ENCODE measurements at places on chromosomes 7 and 10.

GRCh38 chr10:114684084-114684821 lies 26.2 kb upstream of the ABLIM1 start:
- DNase-seq = no peak

DNA sequence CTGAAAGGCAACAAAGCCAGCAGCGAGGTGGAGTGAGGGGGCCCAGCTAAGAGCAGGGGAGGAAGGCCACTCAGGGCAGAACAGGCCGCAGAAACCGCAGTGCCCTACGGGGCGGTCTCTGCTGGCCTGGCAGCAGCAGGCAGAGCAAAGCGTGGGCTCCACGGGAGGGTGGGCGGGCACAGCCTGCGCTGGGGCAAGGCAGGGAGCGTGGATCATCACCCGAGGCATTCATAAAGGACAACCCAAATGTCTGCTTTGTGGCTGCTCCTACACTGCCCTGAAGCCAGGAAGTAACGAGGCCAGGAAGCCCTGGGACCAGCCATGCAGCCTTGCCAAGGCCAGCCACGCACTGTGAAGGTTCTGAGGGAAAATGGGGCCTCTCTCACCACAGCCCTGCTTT lies 127.5 kb downstream of the MAD1L1 start:
- no peak for DNase-seq

GRCh38 chr7:99623091-99623693 lies 6.4 kb downstream of the ZSCAN25 start:
- DNase-seq = no peak

- no peak for DNase-seq
Observed at GRCh38 chr10:75466886-75467285, 35.5 kb downstream of the LRMDA start.
